ENCODE measurements at places on chromosomes 12 and 14.

GRCh38 chr14:87008965-87009364 is 984.0 kb downstream of the GALC start:
- DNase-seq, result no peak

- DNase-seq, result no peak
Measured at GRCh38 chr12:22268973-22269372, 65.5 kb downstream of the ST8SIA1 start.

DNA sequence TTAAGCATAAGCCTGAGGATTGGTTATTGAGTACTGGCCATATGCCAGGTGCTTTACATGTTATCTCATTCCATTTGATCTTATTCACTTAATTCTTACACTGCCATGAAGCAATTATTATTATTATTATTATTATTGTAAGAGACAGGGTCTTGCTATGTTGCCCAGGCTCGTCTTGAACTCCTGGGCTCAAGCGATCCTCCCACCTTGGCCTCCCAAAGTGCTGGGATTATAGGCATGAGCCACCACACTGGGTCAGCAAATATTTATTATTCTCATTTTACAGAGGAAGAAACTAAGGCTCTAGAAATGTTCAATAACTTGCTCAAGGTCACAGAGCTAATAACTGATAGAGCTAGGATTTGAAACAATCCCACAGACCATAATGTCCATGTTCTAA is 14.8 kb downstream of the LIMA1 start:
- DNase-seq, result no peak

DNA sequence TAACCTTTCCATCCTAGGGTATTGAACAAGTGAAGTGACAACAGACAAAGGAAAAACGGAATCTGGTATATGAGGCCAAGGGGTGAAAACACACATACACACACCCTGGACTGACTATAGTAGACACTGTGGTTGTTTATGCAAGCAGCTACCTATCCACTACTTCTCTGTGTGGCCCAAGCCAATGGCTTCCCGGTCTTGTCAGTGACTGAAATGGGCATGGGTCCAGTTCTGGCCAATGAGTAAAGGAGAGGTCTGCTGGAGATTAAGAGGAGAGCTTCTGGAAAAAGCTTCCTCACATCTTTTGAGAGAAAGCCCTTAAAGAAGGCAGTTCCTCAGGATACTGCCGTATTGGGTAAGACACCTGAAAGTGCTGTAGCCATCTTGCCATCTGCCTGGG is 19.3 kb downstream of the MBIP start:
- DNase-seq, result no peak

DNA sequence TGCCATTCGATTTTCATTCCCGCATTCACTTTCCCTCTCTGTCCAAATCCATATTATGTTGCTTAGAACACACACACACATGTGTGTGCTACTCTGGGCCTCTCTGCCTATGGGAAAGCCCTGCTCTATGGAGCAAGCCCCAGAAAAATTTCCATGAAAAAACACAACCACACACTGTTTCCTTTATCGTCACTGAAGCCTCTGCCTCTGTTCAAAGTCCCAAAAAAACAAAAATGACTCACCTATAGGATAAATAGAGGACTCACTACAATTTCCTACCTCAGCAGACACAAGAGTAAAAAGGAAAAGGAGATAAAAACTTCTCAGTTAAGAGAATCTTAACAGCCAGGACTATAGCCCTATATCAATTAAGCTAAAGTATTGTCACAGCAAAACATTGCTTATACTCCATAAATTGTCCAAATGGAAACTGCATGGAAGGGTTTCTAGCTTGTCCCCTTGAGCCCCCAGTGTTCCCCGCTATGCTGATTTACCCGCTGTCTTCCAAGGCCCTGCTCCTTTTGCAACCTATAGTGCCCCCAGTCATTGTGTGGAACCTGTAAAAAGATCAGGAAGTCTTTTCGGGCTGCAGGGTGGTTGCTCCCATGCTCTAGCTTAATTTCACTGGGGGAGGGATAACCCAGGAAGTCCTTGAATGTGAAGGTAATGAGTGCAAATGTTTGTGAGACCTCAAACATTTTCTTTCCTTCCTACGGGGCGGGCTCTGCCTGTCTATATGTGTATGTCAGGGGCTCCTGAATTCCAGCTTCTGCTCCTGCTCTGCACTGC is 11.1 kb upstream of the PIP4K2C start:
- DNase-seq, result no peak

DNA sequence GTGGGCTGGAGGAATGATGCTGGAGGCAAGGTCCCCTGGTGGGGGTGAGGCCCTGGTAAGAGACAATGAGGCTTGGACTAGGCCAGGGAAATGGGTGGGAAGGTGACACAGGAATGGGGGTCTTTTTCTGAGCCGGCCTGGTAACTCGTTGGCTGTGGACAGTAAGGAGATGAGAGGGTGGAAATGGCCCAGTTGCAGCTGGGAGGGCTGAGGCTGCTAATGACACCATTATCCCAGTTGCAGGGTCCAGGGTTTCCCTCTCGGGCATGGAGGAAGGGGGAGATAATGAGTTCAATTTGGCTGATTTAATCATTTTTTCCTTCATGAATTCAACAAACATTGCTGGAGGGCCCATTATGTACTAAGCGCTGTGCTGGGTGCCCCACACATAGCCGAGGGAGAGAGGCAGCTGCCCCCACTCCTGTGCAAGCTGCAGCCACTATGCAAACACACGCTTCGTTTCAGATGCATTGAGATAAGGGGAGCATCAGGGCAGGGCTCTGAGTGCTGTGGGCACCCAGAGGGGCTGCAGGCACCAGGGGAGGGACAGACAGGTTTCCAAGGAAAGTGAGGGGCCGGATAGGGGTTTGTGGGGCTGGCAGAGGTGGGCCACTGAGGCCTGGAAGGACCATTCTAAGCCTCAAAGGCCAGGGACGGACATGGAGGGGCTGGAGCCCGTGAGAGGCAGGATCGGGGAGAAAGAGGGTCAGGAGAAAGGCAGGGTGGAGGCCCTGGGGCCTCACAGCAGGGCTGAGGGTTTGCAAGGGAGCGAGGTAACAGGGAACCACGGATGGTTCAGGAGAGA is 43.2 kb upstream of the MEG3 start:
- no peak for DNase-seq

DNA sequence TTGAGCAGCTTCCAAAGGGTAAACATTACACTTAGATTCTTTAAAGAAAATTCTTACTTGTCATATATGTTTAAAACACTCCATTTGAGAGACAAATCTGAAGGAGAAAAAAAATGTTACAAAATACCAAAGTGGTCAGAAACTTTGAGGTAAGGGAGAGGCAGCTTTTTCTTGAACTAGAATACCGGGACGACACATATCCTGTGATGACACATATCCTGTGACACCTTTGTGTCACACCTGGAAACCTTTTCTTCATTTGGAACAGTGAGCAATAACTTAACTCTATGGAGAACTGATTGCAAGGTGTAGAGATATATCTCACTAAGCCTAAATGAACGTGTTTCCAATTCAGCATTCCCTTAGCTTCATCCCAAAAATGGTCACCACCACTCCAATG is 4.6 kb upstream of the GRIN2B start:
- DNase-seq, result no peak

GRCh38 chr14:66650491-66650911 is 142.6 kb downstream of the GPHN start:
- no peak for DNase-seq

GRCh38 chr14:55349565-55349964 is 62.1 kb downstream of the ATG14 start:
- no peak for DNase-seq

GRCh38 chr14:75123991-75124390 is 2.9 kb downstream of the NEK9 start:
- no peak for DNase-seq

DNA sequence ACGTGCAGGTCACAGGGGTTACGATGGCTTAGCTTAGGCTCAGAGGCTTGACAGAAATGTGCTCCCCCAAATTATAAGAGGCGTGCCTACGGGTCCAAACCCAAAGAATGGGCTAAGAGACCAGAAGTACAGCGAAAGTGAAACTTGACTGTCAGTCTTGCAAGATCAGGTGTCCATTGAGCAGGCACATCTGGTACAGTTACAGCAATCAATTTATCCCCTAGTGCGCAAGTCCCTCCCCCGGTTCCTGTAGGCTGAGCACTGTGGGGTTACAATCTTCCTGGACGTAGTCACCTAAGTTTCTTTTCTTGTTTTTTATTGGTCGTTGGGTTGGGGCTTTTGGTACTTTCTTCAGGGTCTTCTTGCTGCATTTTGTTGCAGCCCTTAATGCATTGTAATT is 134.2 kb downstream of the UNC79 start:
- no peak for DNase-seq

- no peak for DNase-seq
Measured at GRCh38 chr14:54809767-54810166, 92.9 kb downstream of the GCH1 start.

DNA sequence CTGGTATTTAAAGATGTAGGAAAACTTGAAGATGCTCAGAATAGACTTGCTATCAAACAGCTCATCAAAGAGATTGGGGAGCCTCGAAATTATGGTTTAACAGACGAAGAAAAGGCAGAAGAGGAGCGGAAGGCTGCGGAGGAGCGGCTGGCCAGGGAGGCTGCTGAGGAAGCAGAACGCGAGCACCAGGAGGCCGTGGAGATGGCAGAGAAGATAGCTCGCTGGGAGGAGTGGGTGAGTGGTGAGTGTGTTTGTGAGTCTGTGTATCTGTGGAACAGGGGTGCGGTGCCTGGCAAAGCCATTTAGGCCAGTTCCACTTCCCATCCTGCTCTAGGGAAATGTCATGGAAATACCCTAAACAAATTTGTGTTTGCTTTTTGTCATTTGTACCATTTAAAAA is 19.2 kb upstream of the PAPOLA start:
- DNase-seq, result no peak

GRCh38 chr12:120094485-120094884 is 22.1 kb downstream of the RAB35 start:
- no peak for DNase-seq

- DNase-seq, result no peak
Measured at GRCh38 chr12:21183721-21184275, 52.8 kb downstream of the SLCO1B1 start.
